SW480 (cell line): ENCODE measurements at places on chromosomes 3 and 15.

DNA sequence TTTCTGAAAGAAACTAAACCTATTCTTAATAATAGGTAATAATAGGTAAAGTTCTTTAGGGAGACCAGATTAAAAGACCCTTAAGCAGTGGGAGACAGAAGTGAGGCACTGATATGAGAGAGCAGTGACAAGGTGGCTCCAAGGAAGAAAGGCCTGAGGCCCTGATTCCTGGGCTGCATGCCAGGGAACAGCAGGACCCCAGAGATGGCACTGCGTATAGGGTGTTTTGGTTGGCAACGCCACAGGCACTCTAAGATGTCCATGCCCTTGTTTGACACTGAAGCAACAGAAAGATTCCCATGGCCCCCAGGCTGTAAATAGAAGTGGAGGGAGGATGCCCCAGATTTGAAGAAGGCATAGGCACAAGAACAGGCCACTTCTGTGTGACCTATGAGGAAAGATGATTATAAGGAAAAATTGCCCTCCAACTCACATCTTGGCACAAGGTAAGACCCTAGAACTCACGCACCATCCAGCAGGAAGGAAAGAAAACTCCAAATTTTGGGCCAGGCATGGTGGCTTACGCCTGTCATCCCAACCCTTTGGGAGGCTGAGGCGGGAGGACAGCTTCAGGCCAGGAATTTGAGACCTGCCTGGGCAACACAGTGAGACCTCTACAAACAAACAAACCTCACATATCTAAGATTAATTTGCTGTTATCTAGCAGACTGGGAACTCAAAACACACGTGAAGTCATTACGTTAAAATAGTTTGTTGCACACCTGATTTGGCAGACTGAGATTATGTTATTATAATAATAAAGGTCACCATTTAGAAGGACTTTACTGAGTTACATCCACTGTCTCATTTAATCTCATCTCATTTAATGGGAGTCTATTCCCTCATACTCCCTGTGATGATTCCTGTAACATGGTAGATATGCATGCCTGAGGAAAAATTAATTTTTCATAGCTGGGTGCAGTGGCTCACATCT lies 10.5 kb upstream of the BLM start:
- DNase-seq: no peak

DNA sequence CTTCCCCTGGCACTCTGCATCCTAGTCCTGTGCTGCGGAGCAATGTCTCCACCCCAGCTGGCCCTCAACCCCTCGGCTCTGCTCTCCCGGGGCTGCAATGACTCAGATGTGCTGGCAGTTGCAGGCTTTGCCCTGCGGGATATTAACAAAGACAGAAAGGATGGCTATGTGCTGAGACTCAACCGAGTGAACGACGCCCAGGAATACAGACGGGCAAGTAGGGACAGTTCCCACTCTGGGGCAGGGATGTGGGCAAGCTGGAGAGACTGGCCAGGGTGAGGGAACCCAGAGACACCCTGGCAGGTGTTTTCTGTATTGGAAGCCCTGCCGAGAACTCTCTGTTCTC lies 247 bp downstream of the FETUB start:
- no peak for DNase-seq

GRCh38 chr15:73771385-73772045 lies 18.4 kb upstream of the INSYN1 start:
- DNase-seq: no peak

DNA sequence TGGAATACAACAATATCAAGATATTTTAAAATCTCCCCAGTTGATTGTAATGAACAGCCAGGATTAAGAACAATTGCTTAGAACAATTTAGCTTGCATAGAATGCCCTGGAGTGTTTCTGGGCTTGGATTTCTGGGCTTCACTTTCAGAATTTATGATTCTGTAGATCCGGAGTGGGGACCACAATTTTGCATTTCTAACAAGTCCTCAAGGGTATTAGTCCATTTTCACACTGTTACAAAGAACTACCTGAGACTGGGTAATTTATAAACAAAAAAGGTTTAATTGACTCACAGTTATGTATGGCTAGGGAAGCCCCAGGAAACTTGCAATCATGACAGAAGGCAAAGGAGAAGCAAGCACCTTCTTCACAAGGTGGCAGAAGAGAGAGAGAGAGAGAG lies 54.3 kb upstream of the MYRIP start:
- no peak for DNase-seq

GRCh38 chr15:88603885-88604284 lies 17.3 kb upstream of the AEN start:
- DNase-seq: no peak

DNA sequence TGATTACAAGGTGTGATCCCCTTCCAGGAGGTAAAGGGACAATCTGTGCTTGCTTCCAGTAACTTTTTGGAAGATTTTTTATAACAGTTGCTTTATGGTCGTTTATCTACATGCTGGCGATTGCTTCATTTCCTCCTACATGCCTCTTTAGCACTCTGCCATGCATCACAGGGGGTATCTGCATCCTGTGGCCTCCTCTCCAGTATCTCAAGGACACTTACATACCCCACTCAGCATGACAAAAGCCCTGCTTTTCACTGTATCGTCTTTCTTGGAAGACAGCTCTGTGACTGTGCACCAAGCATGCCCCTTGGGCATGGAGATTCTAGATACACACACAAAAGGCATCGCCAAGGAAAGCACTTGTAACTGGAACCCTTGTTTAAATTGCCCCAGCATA lies 25.3 kb downstream of the CAPN3 start:
- DNase-seq: no peak

DNA sequence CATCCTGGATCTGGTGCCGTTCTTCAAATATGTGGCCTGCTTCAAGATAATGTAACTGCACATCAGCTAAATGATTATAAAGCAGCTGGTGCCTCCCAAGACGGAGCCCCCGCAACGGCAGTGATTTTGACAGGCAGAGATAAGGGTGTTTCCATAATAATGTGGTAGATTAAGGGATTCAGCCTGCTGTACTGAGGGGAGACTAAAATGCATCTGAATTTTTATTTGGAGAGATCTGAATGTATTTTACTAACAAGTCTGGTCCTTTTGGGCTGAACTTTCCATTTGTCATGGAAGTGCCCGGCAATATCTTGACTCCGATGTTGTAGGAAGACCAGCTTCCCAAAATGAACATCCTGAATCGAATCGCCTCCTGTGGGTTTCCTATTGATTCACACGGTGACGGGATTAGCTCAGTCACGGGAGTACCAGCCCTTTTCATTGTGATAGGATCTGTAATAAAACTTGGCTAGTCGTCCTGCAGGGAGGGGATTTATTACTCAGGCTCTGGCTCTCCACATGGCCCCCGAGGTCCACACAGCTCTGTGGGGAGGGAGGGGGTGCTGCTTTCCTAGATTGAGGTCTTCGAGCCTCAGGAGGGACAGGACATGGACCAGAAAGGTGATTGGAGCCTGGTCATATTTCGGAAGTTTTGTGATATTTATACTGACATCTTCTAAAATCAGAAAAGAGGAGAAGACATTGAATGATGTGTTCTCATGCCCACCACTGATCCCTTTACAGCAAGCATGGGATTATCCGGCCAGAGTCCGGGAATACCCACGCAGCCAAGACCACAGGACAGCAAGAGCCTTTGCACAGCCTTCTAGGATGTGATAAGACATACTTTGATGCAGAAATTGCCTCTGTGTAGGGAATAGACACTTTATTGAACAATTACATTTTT lies 2.5 kb upstream of the PCSK6 start:
- no peak for DNase-seq

DNA sequence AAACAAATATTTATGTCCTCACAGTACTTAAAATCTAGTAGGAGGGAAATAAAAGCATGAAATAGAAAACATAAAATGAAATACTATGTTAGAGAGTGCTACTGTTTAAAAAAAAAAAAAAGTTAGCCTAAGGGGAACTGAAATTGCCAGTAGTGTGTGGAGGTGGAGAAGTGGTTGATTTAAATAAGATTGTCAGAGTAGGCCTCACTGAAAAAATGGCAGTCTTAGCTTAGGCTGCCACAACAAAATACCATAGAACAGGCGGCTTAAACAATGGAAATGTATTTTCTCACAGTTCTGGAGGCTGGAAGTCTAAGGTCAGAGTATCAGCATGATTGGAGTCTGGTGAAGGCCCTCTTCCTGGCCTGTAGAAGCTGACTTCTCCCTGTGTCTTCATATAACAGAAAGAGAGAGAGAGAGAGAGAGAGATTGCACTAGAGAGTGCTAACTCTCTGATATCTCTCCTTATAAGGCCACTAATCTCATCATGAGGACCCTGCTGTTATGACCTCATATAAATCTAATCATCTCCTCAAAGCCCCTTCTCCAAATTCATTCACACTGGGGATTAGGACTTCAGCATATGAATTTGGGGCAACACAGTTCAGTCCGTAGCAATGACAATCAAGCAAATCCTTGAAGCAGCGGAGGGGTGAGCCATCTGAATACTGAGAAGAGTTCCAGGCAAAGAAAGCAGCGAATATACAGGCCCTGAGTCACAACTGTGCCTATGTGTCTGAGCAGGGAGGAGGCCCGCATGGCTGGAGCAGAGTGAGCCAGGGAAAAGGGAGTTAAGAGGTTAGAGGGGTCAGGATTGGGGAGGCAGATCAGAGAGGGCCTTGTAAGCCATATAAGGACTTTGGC lies 23.6 kb upstream of the LRRC34 start:
- no peak for DNase-seq

DNA sequence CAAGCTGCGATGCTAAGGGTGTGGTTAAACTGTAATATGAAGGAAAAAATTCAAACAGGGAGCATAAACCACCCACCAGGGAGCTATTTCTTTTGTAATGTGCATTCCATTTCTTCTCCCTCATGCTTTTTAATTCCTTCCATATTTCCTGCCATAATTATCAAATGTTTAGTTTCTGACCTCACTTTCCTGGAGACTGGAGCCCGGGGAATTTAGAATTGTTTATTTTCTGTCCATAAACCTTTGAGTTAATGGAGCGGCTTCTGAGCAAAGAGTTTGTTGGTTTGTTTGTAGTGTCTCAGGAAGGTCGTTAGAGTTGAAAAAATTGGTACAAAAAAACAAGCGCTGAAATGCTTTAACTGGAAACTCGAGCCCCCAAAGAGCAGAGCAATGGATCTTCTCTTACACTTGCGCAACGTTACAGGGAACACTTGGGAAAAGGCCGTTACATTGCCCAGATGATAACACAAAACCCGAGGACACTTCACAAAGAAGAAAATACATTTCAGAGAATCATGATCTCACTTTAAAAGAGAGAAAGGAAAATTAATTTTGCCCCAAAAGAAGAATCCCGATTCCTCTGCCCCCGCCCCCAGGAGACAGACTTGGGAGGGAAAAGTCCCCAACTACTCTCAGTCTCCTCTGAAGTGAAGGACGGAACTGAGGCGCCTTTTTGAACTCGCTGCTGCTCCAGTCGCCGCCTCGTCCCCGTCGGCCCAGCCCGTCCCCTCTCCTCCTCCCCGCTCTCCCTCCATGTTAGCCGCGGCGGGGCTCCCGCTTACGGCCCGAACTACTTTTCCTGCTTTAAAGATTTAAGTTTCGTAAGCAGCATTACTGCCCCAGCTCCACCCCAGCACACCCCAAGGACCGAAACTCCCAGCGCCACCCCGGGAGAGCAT lies 842 bp downstream of the FSTL1 start:
- DNase-seq: peak; percentile 4

DNA sequence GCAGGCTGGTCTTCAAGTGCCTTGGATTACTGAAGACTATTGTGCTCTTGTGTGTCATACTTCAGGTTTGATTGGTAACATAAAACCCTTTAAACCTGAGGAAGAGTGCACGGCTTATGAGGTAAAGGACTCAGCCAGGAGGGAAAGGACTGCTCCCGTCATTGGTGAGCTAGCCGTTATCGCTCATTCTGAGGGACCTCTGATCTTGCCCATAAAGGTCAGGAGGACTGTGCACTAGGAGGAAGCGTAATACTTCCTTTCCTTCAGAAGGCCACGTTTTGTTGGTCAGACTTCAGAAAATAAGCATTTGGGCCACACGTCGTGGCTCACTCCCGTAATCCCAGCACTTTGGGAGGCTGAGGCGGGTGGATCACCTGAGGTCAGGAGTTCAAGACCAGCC lies 37.7 kb downstream of the PXK start:
- DNase-seq: no peak

DNA sequence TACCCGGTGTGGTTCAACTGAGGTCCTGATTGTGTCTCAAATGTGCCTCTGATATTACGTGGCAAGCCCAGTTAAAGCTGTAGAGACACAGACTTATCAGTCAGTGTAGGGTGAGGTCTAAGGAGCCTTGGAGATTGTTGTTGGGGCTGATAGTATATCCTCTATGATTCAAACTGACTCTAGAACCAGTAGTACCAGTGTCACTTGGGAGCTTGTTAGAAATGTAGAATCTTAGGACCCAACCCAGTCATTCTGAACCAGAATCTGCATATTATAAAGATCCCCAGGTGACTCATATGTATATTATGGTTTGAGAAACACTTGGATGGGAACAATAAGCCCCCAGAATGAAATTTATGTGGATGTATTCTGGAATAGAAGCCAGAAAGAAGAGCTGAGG lies 83.5 kb downstream of the PIK3R4 start:
- DNase-seq: no peak
